ENCODE measurements at places on chromosomes 2 and 18.

DNA sequence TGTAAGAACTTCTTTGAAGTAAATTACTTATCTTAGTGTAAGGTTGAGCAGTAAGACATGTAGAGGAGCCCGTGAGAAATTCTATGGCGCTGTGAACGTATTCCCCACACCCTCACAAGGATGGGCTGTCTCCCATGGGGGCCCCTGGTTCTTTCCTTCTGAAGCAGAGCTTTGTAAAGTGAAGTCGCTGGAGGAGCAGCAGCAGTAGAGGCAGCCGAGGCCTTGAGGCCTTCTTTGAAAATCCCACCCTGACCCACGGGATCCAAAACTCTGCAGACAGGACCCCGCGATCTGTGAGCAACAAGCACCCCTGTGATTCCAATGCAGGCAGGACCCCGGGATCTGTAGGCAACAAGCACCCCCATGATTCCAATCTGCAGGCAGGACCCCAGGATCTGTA, 23.8 kb upstream of the SNTG2 start:
- no peak for DNase-seq

DNA sequence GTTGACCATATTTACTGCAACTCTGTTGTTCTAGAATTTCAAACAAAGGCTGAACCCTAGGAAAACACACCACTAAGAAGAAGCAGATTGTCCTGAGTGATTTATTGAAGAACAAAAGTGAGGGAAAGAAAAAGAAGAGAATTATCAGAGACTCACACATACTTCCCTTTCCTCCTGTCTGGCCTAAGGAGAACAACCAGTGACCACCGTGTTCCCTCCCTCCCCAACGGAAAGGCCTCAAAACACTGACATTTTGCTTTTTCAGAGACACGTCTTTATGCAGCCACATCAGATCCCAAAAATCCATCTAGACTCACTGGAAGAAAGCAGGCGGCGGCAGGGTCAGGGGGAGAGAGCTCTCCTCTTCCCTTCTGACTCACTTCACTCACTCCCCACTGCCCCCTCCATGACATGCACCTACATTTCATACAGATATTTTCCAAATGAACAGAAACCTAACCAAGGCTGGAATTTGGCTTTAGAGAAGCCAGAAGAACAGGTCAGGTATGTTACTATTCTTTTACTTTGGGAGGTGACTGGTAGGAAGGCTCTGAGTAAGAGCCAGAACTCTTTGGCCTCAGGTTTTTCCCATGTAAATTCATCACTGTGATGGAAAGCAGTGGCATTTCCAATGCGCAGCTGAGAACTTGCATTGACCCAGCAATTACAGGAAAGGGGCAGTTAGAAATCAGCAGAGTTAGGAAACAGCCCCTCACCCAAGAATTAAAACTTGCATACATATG, 169.9 kb downstream of the BCL11A start:
- DNase-seq, result no peak

GRCh38 chr18:62585274-62586150, 62.7 kb downstream of the ZCCHC2 start:
- no peak for DNase-seq

DNA sequence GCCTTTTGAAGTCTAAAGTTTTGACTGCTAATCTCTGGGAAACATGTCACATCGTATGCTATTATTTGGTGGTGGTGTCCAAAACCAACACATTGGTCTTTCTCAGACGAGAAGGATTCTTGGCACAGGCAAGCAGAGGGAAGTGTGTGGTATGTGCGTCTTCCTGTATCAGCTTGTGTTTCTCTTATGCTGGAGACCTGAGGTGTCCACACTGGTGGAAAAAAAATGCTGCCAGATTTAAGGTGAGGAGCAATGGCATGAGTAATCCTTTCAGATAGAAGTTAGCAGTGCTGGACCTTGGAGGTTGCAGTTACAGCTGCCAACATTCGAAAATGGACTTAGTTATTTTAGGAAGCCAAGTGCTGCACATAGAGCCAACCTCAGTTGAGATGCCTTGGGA, 11.7 kb upstream of the FHL2 start:
- no peak for DNase-seq

GRCh38 chr2:100200985-100201384, 58.6 kb upstream of the AFF3 start:
- no peak for DNase-seq

GRCh38 chr2:172473167-172473566, 45.8 kb downstream of the ITGA6 start:
- no peak for DNase-seq

GRCh38 chr2:9760069-9760901, 83.0 kb upstream of the TAF1B start:
- no peak for DNase-seq

- DNase-seq, result no peak
These were observed 475.7 kb upstream of the REG3G start for GRCh38 chr2:78549766-78550165.

DNA sequence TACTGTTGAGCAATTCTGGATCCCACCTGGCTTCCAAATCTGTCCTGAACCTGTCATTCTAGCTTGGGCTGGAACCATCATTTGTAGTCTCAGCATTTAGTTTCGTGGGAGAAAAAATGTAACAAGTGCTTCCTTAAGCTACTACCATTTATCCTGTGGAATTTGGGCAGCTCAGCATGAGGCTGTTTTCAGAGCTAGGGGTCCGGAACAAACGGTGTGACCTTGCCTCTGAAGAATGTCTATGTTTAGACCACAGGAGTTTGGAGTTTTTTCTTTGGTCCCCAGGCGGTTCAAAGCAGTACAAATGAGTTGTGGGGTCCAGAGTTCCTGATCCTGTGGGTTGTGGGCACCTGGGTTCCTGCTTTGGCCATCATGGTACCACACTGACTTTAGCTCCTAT, 59.1 kb upstream of the TMEM178A start:
- no peak for DNase-seq

- DNase-seq, result no peak
These were observed 84.8 kb upstream of the GATA6 start for GRCh38 chr18:22084547-22084946.

GRCh38 chr18:71252351-71252865, 963.6 kb downstream of the SOCS6 start:
- no peak for DNase-seq

DNA sequence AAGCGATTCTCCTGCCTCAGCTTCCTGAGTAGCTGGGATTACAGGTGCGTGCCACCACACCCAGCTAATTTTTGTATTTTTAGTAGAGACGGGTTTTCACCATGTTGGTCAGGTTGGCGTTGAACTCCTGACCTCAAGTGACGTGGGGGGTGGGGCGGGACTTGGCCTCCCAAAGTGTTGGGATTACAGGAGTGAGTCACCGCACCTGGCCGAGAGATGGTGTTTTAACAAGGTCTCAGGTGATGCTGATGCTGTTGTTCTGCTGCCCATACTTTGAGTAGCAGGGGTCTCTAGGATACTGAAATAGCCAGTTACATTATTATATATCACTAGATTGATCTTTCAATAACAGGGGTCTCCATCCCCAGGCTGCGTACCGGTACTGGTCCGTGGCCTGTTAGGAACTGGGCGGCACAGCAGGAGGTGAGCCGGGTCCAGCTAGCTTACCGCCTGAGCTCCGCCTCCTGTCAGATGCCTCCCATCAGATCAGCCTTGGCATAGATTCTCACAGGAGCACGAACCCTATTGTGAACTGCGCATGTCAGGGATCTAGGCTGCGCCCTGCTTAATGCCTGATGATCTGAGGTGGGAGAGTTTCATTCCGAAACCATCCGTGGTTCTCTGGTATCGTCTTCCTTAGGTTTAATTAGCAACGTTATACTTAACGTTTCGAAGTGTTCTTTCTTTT, 48.3 kb upstream of the SLC38A11 start:
- DNase-seq, result no peak
